Globus pallidus (tissue), 1 donor: ENCODE measurements at places on chromosomes 5 and 9.

- DNase-seq: no peak
Measured at GRCh38 chr9:92325991-92326500, 293 bp downstream of the CENPP start.

GRCh38 chr9:76643399-76644117 is 120.7 kb upstream of the PCA3 start:
- DNase-seq: peak; percentile 18

DNA sequence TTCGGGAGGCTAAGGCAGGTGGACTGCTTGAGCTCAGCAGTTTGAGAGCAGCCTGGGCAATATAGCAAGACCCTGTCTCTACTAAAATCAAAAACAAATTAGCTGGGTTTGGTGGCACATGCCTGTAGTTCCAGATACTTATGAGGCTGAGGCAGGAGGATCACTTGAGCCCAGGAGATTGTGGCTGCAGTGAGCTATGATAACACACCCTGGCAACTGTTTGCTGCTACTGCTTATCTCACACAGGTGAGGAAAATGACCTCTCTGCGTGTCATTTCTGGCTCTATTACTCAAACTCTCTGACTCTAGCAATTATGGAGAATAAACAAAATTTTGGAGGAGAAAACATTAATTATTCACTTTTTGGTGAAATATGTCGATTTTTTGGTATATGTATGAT is 45.3 kb upstream of the TMC1 start:
- DNase-seq: no peak

DNA sequence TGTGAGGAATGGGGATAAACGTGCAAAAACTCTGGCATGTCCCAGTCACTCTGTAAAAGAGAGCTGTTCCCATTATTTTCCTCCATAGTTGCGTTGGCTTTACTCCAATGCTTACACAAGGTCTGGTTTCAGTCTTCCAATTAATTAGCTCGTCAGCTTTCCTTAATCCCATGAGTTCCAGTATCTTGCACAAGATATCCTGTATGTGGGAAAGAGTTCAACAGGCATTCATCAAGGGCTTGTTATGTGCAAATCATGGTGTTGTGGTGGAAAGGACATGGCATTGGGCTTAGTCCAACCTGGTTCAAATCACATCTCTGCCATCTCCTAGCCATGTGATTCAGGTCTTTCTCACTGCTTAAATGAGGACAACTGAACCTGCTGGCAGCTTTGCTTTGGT is 77.5 kb upstream of the PANK3 start:
- DNase-seq: no peak

GRCh38 chr5:5751498-5751897 is 329.0 kb downstream of the ICE1 start:
- DNase-seq: no peak

DNA sequence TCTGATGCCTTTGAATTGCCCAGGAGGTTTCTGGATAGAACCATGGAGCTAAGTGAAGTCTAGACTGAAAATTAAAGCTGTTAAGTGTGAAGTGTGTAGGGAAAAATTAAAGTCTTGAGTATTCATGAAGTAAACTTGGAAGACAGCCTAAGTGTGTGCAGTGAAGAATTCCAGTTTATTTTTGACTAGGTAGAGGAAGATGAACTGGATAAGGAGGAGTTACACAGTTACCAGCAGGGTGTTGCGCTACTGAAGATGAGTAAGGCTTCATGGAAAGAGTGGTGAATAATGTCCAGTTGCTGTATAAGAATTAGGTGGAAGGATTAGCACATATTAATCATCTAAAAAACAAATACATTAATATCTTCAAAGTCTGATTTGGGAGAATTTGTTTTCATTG is 5.7 kb upstream of the CHD1 start:
- DNase-seq: no peak

- DNase-seq: no peak
Measured at GRCh38 chr5:76849419-76850291, at the start of gene S100Z. S100Z (plus strand) TSS chr5:76850014; CDS start chr5:76875360, 25,346 bp downstream.

DNA sequence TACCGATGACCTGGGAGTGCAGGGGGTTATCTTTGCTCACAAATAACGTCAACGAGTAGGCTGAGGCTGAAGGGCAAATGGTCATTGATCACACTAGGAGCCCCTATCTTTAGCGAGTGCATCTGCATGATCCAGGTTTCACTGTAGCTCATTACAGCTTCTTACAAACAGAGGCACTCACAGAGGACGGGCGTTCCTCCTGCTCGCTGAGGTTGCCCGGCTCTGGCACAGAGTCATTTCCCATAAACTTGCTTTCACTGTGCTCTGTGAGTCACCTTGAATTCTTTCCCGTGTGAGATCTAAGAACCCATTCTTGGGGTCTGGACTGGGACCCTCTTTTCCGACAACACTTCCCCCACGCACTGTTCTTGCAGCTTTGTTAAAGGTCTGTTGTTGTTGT is 1.9 kb upstream of the PAEP start:
- no peak for DNase-seq

- DNase-seq: peak; percentile 17
Measured at GRCh38 chr5:10607666-10608073, 43.8 kb downstream of the ANKRD33B start.

- no peak for DNase-seq
Measured at GRCh38 chr9:130839132-130840111, 4.4 kb downstream of the ABL1 start.

GRCh38 chr9:112921549-112921948 is 30.9 kb upstream of the SLC46A2 start:
- peak; percentile 50 for DNase-seq
